DMS53 (cell line): ENCODE measurements at places on chromosomes 2 and 18.
A peak's percentile ranks its signal among the peaks of the same experiment; 100 is the strongest.

- DNase-seq: no peak
These were observed 96.6 kb upstream of the CTDP1 start for GRCh38 chr18:79582978-79583377.

DNA sequence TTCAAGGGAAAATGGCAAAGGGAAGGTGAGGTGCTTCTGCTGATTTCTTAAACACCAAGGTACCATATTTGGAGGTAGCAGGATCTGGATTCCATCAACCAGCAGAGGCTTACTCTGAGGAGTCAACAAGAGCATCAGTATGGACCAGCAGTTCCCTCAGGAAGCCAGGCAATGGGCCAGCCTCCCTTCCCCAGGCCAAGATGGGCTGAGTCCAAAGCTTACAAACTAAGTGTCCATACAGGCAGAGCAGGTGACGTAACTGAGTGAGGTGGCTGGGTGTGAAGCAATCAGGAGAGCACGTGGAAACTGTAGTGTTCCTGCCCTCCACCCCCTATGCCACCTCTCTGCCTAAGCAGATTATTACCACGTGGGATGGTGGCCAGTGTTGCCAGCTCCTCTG, 134.2 kb upstream of the HNRNPA3 start:
- DNase-seq: no peak

DNA sequence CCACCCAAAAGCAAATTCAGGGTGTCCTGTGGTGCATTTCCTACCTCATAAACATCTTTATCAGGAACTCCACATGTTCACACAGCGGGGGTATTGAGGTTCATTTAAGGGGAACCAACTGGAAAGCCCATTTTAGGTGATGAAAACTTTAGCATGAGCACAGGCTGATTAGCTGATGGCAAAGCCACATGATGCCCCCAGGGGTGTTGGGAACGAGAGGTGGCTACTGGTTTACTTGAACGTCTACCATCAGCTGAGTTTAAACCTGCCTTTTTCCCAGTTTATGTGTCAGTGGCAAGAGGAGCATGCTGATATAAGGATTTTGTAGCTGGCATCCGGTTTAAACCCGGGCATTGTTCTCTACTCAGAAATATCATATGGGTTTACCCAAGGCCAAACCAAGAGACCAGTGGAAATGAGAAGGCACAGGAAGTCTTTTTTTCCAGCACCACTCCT, 54.5 kb upstream of the UPP2 start:
- DNase-seq: no peak

DNA sequence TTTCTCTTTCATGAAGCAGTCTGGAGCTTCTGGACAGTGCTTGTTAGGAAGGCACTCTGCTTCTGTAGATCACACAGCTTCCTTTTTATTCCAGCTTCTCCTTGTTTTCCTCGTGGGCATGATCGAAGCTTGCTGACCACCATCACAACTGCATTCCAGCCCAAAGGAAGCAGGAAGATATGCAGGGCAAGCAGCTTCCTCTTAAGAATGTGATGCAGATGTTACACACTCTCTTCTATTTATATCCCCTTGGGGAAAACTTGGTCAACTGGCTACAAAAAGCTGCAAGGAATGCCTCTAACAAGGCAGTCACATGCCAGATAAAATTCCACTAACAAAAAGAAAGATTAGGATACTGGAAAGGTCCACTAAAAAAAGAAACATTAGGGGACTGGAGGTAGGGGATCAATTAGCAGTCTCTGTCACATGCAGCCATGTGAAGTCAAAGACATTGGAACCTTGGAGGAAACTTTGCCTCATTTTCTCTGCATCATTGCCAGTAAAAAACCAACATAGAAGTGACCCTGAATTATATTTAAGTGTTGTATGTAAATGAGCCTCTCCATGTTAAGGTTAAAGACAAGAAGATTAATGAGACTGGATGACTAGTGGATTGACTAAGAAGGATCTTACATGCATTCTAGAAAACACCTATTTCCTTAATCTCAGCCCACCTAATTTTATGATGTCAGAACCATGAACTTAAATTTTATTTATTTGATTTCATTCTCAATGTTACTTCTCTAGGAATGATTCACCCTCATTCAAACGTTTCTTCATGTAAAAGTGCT, 98.3 kb downstream of the NAB1 start:
- DNase-seq: no peak

- DNase-seq: no peak
These were observed 128.6 kb downstream of the NCK2 start for GRCh38 chr2:105873281-105873680.

GRCh38 chr2:206471524-206472062, 28.3 kb downstream of the ADAM23 start:
- DNase-seq: no peak

DNA sequence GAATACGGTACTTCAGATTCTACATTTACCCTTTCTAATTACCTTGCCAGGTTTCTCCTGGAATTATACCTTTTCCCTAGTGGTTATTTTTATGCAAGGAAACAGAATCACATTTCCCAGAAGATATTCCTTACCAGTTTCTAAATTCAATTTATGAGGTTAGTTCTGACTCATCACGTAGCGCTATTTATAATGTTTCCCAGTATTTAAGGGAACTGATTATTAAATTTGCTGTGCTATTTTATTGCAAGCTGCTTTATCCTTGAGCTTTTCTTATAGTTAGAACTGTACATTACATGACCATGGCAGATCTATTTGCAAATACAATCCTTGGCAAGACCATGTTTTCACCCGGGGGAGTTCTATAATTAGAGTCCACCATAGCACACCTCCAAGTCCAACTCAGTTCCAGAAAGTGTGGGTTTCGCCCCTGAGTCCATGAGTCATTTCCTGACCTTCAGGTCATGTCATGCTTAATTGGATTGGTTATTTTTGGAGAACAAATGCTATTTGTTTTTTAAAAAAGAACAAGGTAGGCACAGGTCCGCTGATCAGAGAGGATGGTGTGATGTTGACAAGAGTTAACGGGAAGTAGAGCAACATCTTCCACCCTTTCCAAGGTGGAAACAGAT, 126.6 kb downstream of the ZNF532 start:
- peak; percentile 33 for DNase-seq

- DNase-seq: no peak
These were observed 218.6 kb downstream of the HRH4 start for GRCh38 chr18:24679062-24679461.

GRCh38 chr18:8056723-8057122, 489.6 kb downstream of the PTPRM start:
- peak; percentile 24 for DNase-seq

DNA sequence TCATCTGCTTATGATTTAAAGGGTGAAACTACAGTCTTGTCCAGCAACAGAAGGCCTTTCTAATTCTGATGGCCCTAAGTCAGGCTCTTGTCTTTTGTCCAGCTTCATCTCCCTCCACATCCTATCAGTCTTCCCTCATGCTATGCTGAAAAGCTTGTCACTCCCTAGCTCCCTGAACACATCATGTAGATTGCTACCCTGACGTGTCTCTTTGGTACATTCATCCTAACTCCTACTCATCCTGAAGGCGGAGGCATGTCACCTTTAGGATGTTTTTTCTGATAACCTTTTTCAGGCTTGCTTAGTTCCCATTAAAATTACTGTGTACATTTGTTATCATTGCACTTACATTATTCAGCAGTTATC, 78.4 kb upstream of the ARL5A start:
- DNase-seq: no peak

GRCh38 chr2:69667805-69668382, 24.4 kb upstream of the AAK1 start:
- no peak for DNase-seq

DNA sequence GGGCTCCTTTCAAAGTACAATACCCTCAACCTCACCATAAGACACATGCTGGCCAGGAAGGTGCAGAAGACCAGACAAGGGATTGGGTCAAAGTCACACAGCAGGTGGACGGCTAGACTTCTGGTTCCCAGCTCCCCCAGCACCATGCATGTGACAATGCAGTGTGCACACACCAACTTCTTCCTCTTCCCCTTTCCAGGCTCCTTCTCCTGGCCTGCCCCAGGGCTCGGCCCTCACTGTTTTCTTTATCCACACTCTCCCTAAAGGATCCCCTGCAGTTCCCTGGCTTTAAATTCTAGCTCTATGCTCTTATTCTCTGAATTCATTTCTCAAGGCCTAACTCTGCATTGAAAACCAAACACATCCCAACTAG, 82.3 kb downstream of the LOXHD1 start:
- no peak for DNase-seq

GRCh38 chr2:235267251-235267650, 226.6 kb upstream of the AGAP1 start:
- no peak for DNase-seq

GRCh38 chr2:108625186-108625827, 91.0 kb downstream of the LIMS1 start:
- DNase-seq: no peak

GRCh38 chr18:631560-631959, 25.9 kb upstream of the TYMS start:
- DNase-seq: no peak

GRCh38 chr2:197871780-197872456, 67.5 kb downstream of the PLCL1 start:
- peak; percentile 61 for DNase-seq

- DNase-seq: no peak
These were observed 428.2 kb upstream of the ETAA1 start for GRCh38 chr2:66968946-66969345.

- DNase-seq: peak; percentile 62
These were observed 502.2 kb downstream of the NRXN1 start for GRCh38 chr2:50529600-50530218.

DNA sequence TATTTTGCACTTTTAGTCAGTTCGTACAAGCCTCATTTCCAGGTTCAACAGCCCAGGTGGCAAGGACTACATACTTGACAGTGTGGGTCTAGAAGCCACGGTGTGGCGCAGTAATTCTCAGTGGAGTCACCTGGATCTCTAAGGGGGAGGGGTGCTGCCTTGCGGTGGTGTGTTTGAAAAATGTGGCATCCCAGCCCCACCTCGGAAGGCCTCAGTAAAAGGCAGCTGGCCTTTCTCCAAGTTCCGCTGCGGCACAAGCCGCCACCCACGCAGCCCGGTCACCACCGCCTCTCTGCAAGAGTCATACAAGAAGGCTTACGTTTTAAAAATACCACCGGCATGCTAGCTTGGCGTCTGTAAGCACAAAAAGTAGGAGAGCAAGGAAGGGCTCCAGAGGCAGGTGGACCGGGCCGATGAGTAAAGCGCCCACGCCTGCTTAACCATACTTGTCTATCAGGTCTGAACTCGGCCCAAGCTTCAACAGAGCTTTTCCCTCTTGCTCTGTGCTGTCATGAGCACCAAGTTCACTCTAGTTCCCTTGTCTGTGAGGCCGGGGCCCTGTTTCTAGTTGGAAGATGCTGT, 49.5 kb downstream of the SPRED2 start:
- peak; percentile 95 for DNase-seq

- DNase-seq: no peak
These were observed 961.0 kb upstream of the CDH2 start for GRCh38 chr18:29137773-29138495.
